ENCODE measurements at places on chromosomes 16 and 17.

DNA sequence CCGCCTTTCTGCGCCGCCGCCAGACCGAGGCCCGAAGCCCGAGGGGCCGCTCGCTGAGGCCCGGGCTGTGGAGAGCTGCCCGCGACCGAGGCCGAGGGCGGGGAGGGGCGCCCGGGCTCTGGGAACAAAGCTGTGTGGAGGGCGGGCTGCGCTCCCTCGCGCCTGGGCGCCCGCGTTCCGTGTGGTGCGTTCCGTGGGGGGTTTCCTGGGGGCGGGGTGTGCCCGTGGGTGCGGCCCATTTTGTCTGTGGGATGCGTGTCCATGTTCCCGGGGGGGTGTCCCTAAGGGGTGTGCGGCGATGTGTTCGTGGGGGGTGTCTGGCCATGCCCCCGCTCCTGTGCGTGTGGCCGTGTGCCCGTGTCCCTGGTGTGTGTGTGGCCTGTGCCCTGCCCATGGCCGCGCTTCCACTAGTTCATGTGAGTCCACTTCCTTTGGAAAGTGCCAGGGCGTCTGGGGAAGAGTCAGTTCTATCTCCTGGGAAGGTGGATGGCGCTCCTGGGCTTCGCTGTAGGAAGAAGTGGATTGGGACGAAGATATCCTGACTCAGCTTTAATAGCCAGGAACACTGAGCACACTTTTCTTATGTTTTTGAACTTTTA lies 520 bp downstream of the JPT2 start:
- no peak for DNase-seq

- no peak for DNase-seq
These were observed 26.8 kb upstream of the PRKCA start for GRCh38 chr17:66275651-66276050.

DNA sequence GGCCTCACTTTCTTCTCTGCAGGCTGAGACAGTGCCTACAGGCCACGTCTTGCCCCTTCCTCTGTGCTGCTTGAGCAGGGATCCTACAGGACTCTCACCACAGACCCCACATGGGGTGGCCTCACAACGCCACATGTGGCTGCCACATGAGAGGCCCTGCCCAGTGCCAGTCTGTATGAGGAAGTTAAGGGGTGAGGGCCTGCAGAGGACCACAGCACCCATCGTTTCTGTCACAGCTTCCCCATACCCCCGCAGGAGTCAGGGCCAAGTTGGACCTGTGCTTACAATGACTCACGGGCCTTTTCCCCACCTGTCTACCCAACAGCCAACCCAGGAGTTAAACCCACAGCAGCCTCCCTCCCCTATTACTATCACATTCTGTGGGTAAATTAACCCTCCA lies 2.9 kb upstream of the GSDMB start:
- no peak for DNase-seq

- DNase-seq, result no peak
These were observed 84.5 kb upstream of the ZNF469 start for GRCh38 chr16:88298181-88298832.

DNA sequence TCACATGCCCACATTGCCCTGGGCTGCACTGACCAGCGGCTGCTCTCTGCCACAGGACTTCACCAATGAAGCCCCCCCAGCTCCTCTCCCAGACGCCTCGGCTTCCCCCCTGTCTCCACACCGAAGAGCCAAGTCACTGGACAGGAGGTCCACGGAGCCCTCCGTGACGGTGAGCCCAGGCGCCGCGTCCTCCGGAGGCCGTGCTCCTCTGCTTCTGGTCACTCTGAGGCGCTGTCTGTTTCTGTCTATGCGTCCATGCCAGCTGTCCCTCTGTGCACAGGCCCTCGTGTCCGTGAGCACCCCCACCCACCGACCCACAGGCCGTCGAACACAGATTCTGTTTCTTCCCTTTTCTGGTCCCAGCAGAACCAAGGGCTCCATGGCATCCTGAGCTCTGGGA lies 62.6 kb downstream of the PLD6 start:
- DNase-seq, result no peak

DNA sequence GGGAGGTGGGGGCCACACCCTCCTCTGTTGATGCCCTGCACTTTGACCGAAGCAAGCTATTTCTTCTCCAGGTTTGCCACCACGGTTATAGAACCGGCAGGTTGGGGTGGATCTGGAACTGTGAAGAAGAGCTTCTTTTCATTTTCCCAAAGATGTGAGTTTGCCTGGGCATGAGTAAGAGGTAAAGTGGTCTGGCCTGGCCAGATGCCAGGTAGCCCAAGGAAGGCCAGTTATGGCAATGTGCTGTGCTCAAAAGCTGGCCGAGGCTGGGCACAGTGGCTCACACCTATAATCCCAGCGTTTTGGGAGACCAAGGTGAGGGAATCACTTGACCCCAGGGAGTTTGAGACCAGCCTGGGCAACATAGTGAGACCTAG lies 18.7 kb downstream of the ATP6V0D1 start:
- DNase-seq, result no peak

DNA sequence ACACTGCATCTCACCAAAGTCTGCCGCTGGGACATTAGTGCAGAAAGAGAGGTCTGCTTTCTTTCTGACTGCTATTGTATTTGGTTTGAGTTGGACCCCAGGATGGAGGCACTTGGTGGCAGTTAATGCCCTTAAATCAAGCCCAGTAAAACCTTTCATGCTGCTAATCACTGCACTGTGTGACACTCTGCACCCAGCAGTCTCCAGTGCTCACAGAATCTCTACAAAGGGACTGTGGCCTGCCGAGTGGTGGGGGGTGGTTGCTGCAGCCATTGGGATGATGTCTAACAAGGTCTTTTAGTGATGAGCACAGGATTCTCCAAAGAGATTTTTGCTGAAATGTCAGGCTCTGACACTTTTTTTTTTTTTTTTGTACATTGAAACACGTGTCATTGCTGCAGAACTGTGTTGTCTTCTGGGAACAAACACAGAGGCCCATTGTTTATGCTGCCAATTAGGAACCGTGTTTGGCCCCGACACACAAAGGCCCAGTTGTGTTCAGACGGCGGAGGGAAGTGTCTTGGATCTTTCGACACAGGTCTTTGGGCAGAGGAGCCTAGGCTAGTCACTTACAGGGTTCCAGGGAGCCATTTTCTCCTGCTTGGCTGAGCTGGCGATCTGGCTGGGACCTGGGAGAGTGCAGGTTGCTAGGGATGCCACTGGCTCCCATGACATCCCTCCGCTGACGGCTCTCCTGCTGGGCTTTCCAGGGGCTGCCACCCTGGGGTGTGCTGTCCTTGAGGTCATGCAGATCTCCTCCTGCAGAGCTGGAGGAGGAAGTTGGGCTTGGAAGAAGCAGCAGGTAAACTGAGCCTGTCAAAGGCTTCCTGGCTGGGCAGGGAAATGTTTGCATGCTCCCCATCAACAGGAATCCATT lies 16.2 kb upstream of the TNRC6C start:
- DNase-seq, result no peak

DNA sequence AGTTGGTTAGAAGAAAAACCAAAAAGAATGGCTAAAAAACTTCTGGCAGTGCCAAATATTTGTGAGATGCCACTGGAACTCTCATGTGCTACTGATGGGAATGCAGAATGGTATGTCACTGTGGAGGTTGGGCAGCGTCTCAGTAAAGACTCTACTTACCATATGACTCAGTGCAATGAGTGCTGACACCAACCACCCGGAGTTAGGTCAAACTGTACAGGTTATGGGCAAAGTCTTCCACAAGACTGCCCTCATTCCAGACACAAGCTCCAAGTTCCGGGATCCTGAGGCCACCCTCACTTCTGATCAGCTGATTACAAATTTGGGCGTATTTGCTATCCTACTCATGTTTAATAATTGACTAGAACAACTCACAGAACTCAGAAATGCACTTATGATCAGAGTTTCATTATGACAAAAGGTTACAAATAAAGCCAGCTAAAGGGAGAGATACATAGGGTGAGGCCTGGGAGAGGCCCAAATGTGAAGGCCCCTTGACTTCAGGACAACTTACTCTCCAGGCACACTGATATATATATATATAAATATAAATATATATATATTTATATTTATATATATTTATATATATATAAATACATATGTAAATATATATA lies 114.9 kb downstream of the TRIM37 start:
- no peak for DNase-seq

DNA sequence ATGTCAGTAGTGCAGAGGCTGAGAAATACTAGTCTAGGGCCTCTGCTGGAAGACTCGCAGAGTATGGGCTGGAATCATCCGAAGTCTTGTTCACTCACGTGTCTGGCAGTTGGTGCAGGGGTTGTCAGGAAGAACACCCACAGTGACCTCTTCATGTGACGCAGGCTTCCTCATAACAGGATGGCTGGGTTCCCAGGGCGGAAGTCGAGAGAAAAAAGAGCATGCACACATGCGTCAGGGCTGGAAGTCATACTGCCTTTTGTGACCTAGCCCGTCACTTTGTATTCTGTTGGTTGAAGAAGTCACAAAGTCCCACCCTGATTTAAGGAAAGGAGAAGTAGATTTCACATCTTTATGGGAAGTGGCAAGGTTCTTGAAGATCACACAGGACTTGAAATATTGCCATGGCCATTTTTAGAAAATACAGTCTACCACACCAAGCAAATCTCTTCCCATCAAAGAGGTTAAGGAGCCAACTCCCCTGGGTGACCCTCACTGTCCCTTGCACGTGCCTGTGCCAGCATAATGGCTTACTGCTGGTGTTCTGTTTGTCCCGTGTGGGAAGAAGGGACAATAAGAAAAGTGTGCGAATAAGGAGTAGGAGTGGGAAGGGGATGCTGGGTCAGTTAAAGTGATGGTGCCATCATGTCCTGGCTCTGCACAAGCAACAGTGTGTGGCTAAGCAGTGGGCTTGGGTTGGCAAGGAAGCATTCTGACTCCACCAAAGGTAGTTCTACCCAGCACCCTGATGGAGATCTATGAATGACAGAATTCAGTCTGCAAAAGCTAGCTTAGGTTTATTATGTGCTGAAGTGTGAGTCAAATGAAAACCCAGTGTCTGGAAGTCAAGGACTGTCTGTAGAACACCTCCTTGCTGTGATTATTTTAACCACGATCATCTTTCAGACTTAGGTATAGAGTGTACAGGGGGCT lies 28.1 kb downstream of the HEATR3 start:
- no peak for DNase-seq

DNA sequence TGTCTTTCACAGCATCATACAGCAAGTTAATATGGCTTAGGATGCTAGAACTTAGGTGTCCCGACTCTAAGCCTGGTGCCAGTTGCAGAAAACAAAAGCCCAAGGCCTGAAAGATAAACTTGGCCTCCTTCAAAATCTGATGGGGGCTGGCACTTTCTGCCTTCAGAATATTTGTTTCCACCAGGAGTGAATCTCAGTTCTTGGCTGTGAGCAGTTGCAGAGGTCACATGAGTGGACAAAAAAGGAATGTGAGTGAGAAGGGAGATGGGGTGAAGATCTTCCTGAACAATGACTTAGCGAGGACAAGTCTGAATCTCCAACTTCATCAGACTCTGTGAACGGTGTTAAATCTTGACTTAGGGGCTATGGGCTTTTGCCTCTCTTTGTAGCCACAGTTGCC lies 46.6 kb downstream of the HOXB1 start:
- DNase-seq, result no peak

GRCh38 chr17:48647103-48647962 lies 21.2 kb upstream of the HOXB9 start:
- DNase-seq, result no peak

GRCh38 chr17:45436625-45437464 lies 4.2 kb upstream of the ARHGAP27 start:
- DNase-seq, result no peak

DNA sequence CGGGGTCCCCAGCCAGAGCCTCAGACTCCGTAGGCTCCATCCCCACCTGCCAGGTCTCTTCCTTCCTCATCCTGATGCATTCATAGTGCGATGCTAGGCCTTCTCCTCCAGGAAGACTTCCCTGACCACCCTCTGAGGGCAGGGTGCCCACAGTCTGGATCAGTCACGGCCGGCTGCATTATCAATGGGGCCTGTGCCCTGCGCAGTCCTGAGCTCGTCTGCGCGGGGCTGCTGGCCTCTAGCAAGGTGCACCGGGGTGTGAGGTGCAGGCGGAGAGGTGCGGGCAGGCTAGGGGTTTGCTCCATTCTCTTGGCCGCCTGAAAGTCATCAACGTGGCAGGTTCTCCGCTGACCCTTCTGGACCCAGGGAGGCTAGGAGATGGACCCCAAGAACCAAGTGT lies 56.9 kb upstream of the ACSF3 start:
- DNase-seq, result no peak

- DNase-seq, result no peak
These were observed 16.0 kb downstream of the GUCY2D start for GRCh38 chr17:8018436-8018835.

DNA sequence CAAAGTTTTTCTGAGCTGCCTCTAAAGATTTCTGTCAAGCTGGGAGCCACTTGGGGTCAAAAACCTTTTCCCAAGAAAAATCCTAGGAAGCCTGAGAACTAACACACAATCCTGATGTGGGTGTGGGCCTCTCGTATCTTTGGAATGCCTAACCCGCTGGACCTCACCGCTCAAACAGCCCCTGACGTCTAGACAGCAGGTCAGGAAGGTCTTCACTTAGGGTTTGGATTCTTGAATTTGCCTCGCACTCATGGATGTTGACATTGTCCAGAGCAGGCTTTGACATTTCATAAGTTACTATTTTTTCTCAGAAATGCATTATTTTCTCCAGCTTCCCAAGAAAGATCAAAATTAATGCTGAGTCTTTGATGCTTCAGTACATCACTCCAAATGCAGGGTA lies 18.9 kb downstream of the TEX2 start:
- no peak for DNase-seq

DNA sequence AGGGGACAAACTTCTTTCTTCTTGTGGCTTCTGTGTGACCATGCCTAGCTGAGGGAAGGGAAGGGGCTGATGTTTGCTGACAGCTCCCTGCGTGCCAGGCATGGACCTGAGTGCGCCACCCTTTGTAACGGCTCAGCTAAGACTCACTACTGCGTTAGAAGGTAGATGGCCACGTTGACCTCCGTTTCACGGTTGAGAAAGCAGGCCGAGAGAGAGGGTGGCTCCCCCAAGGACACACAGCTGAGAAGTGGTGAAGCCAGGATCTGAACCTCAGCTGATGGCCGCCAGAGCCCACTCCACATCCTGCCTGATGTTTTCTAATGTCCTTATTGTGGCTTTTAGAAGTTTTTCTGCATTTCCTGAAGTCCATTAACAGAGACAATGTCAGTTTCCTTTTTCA lies 45.1 kb downstream of the RGS9 start:
- no peak for DNase-seq

DNA sequence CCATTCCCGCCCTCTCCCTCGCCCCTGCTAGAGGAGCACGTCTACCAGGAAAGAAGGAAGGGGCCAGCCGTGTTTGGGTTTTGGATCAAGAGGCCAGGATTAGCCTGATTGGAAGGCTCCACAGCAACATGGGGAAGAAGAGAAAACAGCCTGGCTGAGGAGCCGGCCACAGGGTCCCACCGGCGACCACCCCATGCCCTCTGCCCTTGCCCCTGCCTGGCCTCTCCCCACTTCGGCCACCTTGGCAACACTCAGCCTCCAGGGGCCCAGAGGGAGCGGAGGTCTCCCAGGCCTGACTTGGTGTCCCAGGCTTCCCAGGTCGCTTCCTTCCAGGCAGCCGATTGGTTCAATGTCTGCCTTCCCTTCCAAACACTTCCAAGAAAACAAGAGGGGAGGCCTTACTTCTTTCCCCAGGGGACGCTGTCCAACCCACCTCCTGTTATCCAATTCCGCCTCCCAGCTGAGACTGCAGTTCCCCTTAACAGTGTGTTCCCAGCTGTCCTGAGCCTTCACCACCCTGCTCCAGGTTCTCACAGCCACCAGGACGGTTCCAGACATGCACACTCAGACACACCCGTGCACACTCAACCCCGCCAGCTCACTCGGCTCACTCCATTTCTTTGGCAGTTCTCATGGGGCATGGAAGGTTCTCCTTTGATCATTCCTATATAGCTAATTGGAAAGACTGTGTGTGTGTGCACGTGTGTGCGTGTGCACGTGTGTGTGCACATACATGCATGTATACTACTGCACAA lies 65.4 kb downstream of the RBFOX3 start:
- no peak for DNase-seq

GRCh38 chr16:69910964-69911363 lies 40.2 kb upstream of the CLEC18A start:
- no peak for DNase-seq
